ENCODE measurements at places on chromosomes 1 and 21. TPM values are rescaled to one million over a fixed set of nuclear protein-coding genes. Genes with fewer than 3 reads are reported as not detected.

DNA sequence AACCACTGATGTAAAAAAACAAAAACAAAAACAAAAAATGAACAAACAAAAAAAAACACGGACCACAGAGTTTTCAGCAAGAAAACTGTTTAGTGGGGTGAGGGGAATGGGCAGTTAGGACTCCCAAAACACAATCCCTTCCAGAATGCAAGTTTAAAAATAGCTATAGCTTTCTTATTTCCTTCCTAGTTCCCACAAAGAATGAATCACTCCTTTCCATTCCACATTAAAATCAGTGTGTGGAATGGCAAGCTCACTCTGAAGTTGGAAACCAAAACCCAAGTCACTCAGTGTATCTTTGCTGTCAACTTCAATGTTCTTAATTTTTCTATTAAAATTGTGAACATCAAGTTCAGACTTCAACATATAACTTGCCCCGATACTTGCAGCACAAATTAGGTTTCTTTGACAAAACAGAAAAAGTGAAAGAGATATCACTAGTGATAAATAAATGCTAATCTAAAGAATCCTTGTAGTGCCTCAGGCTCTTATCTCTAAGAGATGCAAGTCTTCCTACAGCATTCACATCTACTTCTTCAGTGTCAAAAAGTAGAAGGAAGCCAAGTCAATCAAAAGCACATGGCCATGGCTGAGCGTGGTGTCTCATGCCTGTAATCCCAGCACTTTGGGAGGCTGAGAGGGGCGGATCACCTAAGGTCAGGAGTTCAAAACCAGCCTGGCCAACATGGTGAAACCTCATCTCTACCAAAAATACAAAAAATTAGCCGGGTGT, 45.5 kb downstream of the TOR3A start:
- no peak for DNase-seq

GRCh38 chr1:26148887-26149286, 10.0 kb upstream of the FAM110D start:
- no peak for DNase-seq

- DNase-seq = no peak
These were observed 505 bp downstream of the ENTREP3 start for GRCh38 chr1:155254714-155255242.

DNA sequence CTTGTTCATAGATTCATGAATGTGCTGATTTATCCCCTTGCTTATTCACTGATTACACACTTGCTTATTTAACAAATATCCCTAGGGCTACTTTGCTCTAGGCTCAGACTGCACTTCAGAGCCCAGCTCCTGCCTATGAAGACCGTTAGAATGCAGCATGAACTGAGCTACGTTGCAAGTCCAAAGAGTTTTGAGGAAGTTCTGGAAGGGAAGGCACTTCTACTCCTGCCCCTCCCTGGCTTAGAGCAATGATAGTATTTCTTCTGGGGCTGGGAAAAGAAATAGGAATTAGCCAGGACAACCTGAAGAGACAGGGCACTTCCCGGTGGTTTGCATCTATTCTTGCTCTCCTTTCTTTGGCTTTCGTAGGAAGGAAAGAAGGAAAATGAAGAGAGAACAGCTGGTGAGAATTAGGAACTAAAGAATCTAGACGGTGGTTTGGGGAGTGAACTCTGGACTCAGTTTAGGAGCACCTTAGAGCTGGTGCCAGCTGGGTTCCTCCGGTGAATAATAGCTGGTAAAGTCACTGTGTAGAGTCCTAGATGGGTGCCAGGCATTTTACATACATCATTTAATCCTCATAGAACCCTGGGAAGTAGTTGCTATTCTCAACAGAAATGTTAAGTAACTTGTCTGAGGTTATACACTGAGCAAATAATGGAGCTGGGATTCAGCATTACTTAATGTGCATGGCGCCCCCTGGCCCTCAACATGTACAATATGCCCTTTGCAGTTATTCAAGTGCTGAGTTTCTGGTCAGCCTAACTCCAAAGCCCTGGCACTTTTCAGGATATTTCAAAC, 65.9 kb downstream of the NDUFS5 start:
- peak; percentile 77 for DNase-seq

DNA sequence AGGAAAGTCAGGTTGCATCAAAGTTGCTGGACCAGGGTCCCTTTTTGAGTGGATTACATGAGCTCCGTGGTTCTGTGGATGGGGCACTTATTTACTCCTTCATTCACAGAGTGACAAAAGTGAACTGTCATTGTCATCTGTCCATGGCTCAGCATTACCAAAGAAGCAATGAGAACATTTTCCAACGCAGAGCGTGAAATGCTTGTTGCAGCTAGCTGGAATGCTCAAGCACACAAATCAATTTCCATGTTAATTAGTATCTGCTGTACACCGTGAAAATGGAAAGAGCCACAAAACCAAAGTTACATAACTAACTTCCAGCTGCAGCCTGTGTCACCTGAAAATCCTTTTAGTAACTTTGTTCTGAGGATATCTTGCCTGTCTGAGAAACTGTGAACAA, 78.9 kb downstream of the MT1HL1 start:
- DNase-seq = no peak

DNA sequence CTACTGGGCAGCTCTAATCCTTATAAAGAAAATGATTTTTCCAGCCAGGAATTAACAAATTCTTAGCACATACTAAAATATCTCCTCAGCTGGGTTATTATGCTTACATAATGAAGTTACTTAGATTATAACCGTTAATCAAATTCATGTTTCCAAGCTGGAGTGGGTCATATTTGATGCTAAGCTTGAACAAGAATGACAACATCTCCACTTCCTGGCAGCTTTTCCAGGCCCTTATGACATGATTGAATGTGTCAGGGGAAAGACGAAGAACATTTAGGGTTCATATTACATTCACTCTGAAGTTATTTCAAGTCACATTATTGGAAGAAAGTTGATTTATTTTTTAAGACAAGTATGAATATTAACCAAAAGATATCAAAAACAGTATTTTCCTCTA, 333.7 kb downstream of the PCP4 start:
- DNase-seq = no peak

DNA sequence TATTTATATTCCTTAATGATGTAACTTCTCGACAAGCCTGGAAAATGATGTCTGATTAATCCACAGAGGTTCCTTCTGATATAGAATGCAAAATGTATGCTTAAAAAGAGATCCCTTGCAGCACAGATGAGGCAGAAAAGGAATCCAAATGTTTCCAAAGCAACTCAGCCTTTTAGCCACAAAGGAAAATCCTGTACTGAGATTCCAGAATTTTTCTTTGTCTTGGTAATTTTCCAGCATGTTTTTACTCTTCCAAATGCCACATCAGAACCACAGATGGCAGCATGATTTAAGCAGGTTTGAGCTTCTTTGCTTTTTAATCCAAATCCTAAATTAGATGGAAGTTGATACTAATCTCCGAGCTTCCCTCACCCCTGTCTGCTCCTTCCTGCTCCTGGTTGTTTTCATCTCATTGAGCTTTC, 176.4 kb upstream of the PALMD start:
- no peak for DNase-seq

DNA sequence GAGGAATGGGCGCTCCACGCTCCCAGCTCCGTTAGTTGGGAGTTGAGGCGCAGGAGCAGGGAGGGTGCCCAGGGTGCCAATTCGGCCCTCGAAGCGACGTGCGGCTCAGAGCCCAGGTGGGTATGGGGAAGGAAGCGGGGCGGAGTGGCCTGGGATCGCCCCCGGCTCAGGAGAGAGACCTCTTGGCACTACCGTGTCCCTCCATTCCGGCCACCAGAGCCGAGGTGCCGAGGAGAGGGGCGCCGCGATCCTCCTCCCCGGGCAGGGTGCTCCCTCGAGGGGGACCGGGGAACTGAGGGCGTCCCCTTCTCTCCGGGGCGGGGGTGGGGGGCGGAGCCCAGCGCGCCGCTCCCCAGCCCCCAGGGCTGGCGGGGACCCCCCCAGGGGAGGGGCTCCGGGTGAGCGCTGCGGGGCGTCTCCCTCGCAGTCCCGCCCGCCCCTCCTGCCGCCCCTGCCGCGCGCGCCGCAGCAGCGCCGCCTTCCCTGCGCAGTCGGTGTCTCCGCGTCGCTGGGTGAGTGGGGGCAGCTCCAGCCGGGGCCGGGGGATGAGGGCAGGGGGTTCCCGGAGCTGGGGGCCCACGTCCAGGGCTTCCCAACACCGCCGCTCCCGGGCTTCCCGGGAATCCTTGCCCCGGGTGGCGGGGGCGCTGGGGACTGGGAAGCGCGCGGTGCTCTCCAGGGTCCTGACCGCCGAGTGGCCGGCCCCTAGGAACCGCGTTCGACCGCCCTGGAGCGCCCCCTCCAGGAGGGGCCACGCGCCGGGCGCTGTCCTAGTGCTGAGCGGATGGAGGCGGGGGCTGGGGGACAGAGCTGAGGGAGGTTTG, at the start of gene HPCA:
TSS of gene HPCA (plus strand) at position 488 of the 824 bp plus-strand sequence. CDS start 2,408 bp downstream, outside the sequence.
- no peak for DNase-seq

GRCh38 chr1:56958526-56958925, 7.3 kb downstream of the C8B start:
- DNase-seq = no peak

DNA sequence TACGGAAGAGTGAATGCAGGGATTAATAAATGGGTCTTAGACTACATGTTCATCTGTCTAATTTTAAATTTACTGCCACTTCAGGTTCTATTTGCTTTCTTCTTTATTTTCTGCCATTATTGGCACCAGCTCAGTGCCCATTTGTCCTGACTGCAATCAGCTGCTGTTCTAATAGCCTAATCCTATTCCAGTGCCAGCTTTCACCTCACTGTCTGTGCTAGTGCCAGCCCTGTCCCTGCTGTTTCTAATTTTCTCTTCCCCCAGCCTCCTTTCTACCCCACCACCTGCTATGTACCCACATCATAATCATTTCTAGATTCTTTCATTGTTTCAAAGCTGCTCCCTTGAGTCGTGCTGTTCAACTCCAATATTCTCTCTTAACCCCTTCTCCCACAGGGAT, 86.4 kb downstream of the KCNK1 start:
- no peak for DNase-seq

GRCh38 chr1:160767395-160768294, 28.3 kb upstream of the LY9 start:
- DNase-seq = no peak

DNA sequence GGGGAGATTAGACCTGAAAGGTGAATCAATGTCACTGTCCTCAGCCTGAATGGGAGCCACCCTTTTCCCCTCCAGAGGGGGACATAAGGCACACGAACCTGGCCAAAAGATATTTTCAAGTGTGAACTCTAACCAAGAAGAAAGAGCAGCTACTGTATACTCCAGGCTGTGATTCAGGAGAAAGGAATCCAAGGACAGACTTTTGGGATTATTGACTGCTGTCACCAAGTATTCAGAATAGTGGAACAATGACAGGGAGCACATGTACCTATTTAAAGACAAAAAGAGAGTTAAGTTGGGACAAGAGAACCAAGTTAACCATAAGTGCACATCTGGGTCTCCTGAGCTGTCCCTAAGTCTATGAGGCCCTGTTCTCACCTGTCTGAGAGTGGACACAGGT, 2.4 kb downstream of the ICMT start:
- DNase-seq = no peak

- no peak for DNase-seq
These were observed 52.6 kb upstream of the NHLH2 start for GRCh38 chr1:115893545-115893944.

- DNase-seq = no peak
These were observed 301.8 kb downstream of the BRINP2 start for GRCh38 chr1:177472567-177472966.

DNA sequence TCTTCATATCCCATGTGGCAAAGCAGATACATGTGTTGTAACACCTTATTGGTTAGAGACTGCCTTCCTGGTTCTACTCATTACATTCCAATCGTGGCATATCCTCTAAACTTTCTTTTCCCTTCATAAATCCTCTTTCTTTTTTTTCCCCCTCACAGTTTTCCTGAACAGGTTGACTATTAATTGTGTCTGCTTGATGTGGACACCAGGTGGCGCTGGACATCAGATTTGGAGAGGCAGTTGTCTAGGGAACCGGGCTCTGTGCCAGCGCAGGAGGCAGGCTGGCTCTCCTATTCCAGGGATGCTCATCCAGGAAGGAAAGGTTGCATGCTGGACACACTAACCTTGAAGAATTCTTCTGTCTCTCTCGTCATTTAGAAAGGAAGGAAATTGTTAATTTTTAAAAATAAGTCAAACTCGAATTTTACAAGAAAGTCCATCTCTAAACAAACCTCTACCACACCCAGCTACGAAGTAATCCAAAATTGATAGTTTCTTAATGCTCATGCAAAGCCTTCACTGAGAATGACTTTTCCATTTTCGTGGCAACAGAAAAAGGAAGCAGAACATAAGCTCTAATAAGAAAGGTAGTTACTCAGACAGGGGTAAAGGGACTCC, 59.4 kb upstream of the ASB17 start:
- peak; percentile 78 for DNase-seq

CFAP126 gene
- not detected for total RNA-seq

HUNK gene
- 1.5 TPM for total RNA-seq

PRKCZ gene
- total RNA-seq = 11.4 TPM

ZNF644 gene
- total RNA-seq = 23.4 TPM

RBP7 gene
- total RNA-seq = not detected

MEX3A gene
- 4.5 TPM for total RNA-seq

HES3 gene
- total RNA-seq = not detected

PAQR7 gene
- 3.2 TPM for total RNA-seq

INKA2 gene
- 4.4 TPM for total RNA-seq

F13B gene
- not detected for total RNA-seq

MANEAL gene
- total RNA-seq = 10.4 TPM

ZNF124 gene
- 35.2 TPM for total RNA-seq

ORC1 gene
- total RNA-seq = 29.4 TPM
